ENCODE measurements at places on chromosomes 13 and 19.

GRCh38 chr13:54928071-54928470 is 1899.5 kb downstream of the OLFM4 start:
- no peak for DNase-seq

DNA sequence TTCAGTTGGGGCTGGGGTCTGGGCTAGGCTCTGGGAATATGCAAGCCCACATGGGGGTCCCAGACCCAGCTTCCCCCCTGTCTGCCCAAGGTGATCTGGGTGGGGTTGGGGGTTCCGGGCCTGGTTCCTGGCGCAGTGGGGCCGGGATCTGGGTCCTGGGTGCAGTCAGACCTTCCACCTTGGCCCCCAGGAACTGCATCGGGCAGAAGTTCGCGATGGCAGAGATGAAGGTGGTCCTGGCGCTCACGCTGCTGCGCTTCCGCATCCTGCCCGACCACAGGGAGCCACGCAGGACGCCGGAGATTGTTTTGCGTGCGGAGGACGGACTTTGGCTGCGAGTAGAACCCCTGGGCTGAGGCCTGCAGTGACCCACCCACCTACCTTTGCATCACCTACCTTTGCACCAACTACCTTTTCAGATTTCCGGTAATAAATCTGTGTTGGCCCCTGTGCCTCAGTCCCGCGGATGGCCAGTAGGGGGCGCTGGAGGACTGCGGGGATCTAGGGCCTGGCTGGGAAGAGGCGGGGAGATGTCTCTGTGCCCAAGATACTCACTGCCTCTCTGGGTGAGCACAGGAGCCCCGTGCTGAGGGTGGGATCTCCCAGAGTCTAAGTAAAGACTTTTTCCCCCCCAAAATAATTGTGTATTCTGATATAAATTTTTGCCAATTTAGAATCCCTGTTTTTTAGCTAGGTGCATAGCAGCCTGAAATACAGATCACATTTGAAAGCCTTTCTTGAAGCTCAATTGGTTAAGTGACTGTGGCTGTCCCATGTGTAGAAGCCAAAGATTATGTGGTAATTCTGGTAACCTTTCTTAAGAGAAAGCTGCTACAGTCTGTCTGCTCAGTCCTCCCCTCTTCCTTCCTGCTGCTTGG is 11.5 kb upstream of the CYP4F3 start:
- peak; percentile 79 for DNase-seq

DNA sequence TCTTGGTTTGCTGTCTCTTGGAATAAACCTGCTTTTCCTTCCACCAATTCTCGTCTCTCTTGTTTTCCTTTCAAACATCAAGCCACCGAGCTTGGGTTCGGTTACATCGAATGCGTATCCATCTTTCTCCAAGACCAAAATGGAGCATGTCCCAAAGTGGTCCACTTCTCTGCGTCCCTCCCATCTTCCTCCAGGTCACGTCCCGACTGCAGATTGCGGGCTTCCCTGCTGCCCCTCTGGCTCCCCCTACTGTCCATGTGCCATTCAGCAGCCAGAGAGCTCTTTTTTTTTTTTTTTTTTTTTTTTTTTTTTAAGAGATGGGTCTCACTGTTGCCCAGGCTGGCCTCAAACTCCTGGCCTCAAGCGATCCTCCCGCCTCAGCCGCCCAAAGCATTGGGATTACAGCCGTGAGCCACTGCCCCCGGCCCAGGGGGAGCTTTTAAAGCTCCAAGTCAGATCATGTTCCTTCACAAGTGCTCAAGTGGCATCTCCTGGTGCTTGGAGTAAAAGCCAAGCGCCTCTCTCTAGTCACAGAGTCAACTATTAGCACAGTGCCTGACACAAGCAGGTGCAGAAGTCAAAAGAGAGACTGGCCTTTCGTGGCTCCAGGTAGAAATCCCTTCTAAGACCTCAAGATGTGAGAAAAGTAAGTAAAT is 10.0 kb downstream of the COL5A3 start:
- DNase-seq: peak; percentile 90

GRCh38 chr19:34173193-34173956 is 1.1 kb downstream of the LSM14A start:
- peak; percentile 84 for DNase-seq

DNA sequence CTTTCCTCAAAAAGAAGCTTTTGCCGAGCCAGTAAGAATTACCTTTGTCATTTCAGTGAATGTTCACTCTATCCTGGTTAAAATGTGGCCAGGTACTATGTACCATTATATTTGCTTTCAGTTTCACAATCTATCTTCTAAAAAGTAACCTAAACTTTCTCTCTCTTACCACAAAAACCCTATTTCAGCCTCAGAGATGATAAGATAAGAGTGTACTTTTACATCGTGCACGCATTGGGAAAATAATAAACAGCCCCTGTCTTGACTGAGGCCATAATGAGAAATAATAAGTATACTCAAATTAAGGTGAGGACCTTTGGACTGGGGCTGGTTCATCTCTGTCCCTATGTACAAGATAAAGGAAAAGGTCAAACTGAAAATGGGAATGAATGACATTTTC is 77.7 kb downstream of the ZNF726 start:
- DNase-seq: no peak
